ENCODE measurements at places on chromosomes 7 and 10. TPM values are rescaled to one million over a fixed set of nuclear protein-coding genes. Genes with fewer than 3 reads are reported as not detected.

DNA sequence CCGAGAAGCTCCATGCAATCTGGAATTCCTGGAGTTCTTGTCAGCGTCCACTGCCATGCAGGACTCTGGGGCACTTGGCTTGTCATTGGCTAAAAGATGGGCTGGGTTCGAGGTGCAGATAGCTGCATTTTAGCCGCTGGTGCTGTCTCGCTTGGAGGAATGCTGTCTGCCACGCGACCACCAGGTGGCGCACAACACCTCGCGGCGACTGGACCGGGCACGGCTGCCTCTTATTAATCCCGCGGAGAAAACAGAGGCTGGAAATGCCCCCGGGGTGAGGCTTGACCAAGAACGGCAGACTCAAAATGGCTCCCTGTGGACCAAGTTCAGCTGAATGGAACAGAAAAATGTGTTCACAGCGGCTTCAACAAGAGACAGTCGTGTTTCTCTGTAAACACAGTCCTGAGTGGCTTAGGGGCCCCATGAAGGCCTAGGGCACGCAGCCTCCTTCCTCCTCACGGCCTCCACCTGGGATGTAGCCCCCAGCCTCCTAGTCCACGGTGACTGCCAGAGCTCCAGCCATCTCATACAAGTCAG is 46.2 kb downstream of the AOC1 start:
- peak; percentile 85 for DNase-seq

GRCh38 chr7:137342828-137343261 is 688 bp downstream of the PTN start:
- DNase-seq, result no peak

DNA sequence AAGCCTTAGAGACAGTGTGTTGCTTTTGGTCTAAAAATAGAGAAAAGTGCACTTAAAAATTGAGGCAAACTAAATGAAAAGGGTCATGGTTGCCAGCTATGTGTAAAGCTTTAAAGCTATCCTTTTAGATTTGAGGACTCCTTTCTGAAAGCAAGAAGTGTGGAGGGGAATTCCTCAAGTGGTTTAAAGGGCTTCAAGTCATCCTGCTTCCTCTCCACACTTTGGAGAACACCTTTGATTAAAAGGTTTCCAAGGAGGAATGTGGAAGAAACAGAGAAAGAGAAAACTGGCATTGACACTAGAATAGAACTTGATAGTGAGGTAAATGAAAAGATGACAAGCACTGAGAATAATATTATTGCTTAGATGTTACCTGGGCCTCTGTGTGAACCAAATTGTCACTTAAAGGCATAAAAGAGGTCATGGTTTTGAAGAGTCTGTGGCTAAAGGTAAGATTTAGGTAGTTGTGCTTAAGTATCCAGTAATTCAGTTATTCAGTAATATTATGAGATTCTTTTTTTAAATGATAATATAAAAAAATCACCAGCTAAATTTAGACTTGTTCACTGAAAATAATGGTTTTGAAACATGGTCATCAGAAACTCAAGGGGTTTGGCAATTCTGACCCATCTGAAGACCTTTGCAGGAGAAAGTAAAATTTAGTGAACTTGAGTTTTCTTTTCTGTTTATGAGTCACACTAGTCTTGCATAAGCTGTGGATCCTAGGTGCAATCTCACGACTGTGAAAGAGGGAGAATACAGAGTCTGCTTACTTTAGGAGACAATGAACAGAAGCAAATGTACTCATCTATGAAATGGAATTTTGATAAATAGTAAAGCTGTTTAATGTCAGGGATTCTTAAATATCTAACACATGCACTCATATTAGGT is 466.0 kb downstream of the KIF20B start:
- DNase-seq, result no peak

GRCh38 chr7:47471358-47471703 is 110.6 kb downstream of the TNS3 start:
- no peak for DNase-seq

DNA sequence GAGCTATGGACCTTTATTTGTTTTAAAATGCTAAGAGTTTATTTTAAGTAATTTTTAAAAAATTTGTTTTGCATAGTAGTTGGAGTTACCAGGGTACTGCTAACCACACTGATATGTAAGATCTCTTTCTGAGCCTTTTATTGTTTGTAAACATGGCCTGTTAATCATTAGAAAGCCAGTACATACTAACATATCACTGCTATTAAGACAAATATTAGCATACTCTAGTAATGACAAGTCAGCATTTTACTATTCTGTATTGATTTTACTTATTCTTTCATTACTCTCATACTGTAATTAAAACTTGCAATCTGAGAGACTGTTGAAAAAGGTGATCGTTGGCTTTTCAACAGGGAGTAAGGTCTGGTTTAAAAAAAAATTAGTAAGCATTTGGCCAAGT is 66.7 kb downstream of the PTEN start:
- DNase-seq, result no peak

DNA sequence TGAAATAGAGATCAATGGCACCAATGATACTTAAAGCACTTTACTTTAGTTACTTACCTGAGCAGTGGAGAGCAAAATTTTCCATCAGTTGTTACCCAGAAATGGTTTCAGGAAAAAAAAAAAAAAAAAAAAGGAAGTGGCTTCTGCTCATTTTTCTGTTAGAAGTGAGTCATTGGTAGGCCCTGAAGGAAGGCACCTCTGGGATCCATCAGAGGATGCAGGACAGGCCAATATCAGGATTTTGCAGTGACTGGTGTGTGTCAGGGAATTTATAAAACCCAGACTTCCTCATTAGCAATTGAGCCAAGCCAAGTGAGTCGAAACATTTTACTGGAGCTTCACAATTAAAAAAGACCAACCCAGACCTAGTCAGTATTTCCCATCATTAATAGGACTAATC is 2.3 kb upstream of the SMIM30 start:
- DNase-seq, result no peak

The MLXIPL gene
- total RNA-seq, result 53.5 TPM

DNA sequence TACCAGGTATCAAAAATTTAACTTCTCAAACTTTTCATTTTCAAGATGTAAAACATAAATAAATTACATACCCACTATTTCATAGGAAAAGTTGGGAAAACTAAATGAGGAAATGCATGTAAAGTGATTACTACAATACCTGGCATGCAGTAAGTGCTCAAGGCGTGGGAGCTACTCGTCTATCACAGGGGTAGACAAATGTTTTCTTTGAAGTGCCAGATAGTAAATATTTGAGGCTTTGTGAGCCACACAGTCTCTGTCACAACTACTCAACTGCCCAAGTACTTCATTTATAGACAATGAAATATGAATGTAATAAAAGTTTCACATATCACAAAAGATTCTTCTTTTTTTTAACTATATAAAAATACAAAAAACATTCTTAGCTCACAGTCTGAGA is 96.4 kb upstream of the PCGF5 start:
- DNase-seq, result no peak

DNA sequence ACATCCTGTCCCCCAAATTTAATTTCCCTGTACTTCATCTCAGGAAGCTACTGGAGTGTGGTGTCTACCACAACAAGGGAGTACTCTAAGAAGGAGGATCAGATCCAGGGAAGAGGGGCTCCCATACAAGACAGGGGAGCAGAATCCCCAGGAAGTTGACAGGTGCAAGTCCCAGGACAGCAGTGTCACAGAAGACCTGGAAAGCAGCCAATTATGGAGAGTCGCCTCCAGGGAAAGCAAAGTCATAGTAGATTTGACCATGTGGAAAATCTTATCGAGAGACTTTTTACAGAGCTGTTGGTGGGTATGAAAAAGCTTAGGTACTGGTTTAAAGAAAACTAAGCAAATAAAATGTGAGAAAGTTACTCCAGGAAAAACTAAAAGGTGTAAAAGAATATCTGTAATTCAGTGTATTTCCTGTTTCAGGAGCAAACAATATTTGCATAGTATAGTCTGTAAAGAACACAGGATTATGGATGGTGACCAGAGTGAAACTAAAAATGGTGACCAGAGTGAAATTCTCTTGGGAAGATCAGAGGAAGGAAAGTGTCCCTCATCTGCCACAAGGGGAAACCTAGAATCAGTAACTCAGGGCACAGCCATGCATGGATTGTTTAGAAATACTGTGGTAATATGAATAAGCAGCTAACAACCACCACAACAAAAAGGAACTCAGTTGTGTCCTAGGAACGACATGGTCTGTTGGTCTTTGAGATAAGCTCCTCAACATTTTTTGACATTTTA is 44.5 kb downstream of the LANCL2 start:
- DNase-seq, result no peak

- no peak for DNase-seq
Observed at GRCh38 chr7:37342688-37343471, 105.8 kb downstream of the ELMO1 start.

The CYP26C1 gene
- total RNA-seq, result 0.10 TPM

The ADAP1 gene
- 2.9 TPM for total RNA-seq

DNA sequence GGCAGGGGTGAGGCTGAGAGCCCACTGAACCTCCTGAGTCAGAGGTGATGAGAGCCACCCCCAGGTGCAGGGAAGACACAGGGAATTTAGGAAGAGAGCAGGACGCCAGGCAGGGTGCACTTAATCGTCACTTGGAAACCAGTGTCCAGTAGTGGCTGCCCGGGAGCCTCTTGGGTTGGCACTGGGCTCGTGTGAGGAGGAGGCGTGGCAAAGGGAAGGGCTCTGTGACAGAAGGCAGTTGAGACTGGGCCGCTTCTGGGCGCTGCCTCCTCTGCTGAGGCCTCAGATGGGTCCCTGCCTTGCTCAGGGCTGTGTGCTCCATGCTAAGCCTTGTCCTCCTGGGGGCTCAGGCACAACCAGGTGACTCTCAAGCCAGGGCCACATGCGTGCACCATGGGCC is 13.3 kb downstream of the RET start:
- no peak for DNase-seq

DNA sequence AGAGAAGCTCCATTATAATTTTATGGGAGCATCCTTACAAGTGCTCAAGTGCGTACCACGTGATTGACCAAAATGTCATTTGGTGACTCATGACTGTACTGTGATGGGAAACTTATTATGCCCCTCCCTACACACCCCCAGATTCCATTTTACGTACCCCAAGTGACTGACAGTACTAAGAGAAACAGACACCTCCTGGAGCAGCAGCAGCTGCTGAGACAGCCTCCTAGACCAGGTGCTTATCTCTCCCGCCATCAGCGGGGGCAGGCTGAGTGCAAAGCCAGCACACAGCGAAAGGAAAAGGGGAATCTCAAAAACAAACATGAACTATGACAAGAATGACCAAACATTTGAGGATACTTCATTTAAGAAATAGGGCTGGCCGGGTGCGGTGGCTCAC is 4.2 kb upstream of the ADAM12 start:
- DNase-seq, result no peak

GRCh38 chr7:98448766-98449165 is 47.9 kb upstream of the BAIAP2L1 start:
- no peak for DNase-seq

DNA sequence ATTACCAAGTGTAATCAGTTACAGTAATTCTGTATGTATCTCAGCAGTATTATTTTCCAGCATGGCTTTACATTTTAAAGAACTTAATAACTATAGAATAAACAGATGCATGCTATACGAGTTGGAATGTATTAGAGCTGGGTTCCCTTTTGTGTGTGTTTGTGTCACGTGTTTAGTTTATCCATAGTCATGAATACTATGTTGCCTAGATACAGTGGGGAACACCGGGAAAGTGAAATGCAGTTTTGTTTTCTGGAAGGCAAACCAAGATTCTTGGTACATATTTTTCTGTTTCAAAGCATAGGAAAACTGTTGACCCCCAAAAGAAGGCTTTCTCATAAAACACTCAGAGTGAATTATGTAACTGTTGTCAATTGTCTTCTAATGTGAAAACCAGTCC is 119.0 kb downstream of the FANK1 start:
- no peak for DNase-seq

DNA sequence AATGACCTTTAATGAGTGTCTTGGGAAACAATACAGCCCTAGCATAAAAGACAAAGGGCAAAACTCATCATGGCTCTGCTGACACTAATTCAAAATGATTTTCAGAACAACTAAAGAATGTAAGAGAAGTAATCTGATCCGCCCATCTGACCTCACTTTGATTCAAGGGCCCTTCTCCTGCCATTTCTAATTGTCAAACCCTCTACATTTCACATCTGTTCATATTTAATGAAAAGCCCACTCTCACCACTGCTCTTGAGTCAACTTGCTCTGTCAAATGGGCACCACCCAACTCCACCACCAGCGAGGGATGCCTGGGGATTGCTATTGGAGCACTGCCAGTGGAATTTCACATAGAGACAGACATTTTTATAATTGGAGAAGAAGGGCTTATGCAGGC is 639.2 kb downstream of the KCNMA1 start:
- no peak for DNase-seq

DNA sequence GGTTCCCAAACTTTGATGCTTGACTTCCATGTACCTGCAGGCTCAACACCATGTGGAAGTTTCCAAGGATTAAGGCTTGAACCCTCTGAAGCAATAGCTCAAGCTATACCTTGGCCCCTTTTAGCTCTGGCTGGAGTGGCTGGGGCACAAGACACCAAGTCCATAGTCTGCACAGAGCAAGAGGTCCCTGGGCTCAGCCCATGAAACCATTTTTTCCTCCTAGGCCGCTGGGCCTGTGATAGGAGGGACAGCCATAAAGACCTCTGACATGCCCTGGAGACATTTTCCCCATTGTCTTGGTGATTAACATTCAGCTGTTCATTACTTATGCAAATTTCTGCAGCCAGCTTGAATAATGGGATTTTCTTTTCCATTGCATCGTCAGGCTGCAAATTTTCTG is 14.4 kb downstream of the DGKI start:
- DNase-seq, result no peak

DNA sequence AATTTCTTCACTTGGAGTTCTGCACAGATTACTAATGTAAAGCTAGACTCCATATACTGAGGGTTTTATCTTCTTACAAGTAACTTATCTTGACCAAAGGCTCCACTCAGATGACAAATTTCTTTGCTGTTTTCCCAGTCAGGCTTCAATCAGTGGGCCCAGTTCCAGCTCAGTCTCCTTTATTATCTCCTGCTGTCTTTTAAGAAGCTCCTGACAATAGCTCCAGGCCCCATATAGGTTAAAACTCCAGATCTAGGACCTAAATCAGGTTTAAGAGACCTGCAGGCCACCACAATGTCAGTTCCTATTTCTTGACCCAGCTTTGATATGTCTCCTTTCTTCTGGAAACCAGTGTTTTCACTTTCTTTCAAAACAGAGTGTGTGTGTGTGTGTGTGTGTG is 165.2 kb downstream of the RELN start:
- no peak for DNase-seq

The RADIL gene
- 0.44 TPM for total RNA-seq

GRCh38 chr10:108544500-108545120 is 1378.7 kb downstream of the XPNPEP1 start:
- DNase-seq, result peak; percentile 80

GRCh38 chr7:37524797-37525196 is 76.1 kb upstream of the ELMO1 start:
- no peak for DNase-seq

The JCAD gene
- total RNA-seq, result 2.8 TPM

- no peak for DNase-seq
Observed at GRCh38 chr7:129615018-129615417, 3.5 kb downstream of the NRF1 start.

GRCh38 chr10:132876131-132876860 is 66.1 kb downstream of the CFAP46 start:
- DNase-seq, result peak; percentile 31

- DNase-seq, result no peak
Observed at GRCh38 chr7:96033009-96033598, 260.8 kb downstream of the DYNC1I1 start.

The NOS3 gene
- total RNA-seq, result 7.6 TPM

The PYROXD2 gene
- total RNA-seq, result 3.0 TPM

The LEP gene
- total RNA-seq, result not detected

GRCh38 chr7:29494350-29494749 is 69.3 kb upstream of the PRR15 start:
- DNase-seq, result no peak

Data from right lobe of liver (tissue), 6 donors.